ENCODE measurements at places on chromosomes 7 and 10.

DNA sequence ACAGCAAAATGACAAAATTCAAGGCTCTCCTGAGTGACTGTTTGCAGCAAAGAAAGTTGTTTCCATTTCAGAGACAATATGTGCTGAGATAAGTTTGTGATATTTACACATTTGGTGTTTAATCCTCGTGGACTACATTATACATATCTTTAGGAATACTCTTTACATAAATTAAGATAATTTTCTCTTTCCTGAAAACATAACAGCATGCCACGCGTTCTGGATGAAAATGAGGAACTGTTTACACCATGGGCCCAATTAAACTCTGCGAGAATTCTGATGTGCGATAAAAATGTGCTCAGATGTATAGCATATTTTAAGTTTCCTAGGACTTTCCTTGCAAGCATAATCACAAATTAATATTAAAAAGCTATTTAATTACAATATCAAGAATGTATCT is 26.4 kb downstream of the PTPRE start:
- no peak for DNase-seq

- DNase-seq: peak; percentile 55
Measured at GRCh38 chr7:21945454-21946221, at the start of gene CDCA7L. TSS of gene CDCA7L (minus strand) at chr7:21945899. CDS start at chr7:21945804, 95 bp downstream.

- no peak for DNase-seq
Measured at GRCh38 chr10:82981137-82981723, 1106.2 kb downstream of the NRG3 start.

GRCh38 chr10:20957744-20958143 is 60.6 kb upstream of the NEBL start:
- no peak for DNase-seq

DNA sequence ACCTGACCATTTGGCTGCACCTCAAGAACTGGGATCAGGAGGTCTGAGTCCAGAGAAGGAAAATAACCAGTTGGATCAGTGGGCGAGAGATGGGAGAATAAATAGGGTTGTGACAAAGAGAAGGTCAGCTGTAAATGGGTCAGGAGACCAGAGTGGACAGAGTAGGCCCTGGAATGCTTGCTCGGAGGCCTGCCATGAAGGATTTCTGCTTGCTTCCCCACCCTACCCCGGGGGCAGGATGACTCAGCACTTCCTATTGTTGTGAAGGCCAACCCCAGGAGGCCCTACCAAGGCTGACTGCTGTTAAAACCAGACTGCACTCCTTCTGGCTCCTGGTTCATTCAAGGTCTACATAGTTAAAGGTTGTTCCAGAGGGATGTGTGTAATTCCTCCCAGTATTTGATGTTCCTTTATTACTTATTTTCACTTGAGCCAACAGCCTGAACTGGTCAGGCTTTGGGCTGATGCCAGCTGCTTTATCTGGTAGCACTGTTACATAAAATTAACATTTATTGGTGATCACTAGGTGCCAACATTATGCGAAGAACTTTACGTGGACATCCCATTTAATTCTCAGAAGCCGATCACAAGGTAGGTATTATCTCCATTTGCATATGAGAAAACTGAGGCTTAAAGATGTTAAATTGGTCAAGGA is 27.3 kb upstream of the IFRD1 start:
- peak; percentile 1 for DNase-seq

DNA sequence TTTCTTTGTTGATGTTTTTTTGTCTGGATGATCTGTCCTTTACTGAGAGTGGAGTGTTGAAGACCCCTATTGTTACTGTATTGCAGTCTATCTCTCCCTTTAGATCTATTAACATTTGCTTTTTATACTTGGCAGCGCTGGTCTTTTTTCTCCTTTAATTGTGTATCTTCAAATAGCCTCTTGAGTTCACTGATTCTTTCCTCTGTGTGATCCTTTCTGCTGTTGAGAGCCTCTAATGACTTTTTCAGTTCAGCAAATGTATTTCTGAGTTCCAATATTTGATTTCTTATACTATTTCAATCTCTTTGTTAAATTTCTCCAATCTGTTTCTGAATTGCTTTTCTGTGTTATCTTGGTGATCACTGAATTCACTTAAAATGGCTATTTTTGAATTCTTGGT is 15.4 kb downstream of the R3HCC1L start:
- no peak for DNase-seq

GRCh38 chr10:48336978-48337599 is 30.6 kb downstream of the MAPK8 start:
- no peak for DNase-seq

DNA sequence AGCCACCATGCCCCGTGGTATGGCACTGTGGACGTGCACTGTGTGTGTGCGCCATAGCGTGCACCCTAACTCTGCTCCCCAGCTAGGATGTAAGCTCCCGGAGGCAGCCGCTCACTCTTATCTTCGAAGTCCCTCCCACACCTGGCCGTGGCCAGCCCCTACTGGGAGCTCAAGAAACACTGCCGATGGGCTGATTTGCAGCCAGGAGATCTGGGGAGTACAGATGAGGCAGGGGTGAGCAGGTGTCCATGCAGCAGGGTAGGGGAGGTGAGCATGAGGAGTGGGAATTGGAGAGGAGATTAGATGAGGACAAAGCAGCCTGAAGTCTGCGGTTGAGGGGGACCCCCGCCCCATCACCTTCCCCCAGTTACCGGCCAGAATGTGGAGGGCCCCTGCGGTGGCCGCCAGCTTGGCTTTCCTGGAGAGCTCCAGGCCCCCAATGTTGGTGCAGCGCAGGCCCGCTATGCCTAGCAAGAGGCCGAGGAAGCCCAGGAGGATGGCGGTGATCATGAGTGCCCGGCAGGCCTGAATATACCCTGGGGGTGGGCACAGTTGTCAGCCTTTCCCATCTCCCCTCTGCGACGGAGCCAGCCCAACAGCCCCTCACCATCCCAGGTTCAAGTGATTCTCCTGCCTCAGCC is 3.6 kb downstream of the CLDN15 start:
- DNase-seq: no peak

- no peak for DNase-seq
Measured at GRCh38 chr10:45442251-45442650, 68.2 kb downstream of the ALOX5 start.

DNA sequence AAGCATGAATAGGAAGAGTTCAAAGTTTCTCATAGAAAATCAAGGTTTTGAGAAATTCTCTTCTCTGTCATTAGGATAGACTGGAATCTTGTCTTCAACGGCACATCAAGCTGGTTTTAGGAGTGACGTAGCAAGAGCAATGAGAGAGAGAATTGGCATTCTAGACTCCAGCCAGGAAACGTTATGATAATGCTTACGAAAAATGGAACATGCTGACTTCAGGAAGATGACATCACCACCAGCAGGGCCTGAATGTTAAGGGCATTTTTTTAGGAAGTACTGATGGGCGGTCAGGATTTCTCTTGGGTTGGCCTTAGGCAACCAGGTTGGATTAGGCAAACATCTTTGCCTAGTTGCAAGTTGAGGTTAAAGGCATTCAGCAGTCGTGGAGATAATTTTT is 213.2 kb upstream of the CTBP2 start:
- no peak for DNase-seq

- DNase-seq: no peak
Measured at GRCh38 chr10:112826018-112826697, 123.9 kb upstream of the TCF7L2 start.

- DNase-seq: no peak
Measured at GRCh38 chr10:78551184-78552005, 517.4 kb upstream of the ZMIZ1 start.

GRCh38 chr10:50613150-50613549 is 10.6 kb downstream of the SGMS1 start:
- DNase-seq: no peak

DNA sequence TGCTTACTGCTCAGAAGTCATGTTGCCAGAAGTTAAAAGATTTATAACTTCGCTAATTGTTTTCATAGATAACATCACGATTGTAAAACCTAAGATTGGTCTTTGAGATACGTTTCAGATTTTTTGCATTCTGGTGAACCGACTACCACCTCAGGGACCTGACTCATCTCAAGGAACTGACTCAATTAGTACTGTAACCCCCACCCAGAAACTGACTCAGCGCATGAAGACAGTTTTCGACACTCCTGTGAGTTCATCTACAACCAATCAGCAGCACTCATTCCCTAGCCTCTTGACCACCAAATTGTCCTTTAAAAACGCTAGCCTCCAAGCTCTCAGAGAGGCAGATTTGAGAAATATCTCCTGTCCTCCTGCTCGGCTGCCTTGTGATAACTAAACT is 72.3 kb downstream of the ELMO1 start:
- DNase-seq: no peak

DNA sequence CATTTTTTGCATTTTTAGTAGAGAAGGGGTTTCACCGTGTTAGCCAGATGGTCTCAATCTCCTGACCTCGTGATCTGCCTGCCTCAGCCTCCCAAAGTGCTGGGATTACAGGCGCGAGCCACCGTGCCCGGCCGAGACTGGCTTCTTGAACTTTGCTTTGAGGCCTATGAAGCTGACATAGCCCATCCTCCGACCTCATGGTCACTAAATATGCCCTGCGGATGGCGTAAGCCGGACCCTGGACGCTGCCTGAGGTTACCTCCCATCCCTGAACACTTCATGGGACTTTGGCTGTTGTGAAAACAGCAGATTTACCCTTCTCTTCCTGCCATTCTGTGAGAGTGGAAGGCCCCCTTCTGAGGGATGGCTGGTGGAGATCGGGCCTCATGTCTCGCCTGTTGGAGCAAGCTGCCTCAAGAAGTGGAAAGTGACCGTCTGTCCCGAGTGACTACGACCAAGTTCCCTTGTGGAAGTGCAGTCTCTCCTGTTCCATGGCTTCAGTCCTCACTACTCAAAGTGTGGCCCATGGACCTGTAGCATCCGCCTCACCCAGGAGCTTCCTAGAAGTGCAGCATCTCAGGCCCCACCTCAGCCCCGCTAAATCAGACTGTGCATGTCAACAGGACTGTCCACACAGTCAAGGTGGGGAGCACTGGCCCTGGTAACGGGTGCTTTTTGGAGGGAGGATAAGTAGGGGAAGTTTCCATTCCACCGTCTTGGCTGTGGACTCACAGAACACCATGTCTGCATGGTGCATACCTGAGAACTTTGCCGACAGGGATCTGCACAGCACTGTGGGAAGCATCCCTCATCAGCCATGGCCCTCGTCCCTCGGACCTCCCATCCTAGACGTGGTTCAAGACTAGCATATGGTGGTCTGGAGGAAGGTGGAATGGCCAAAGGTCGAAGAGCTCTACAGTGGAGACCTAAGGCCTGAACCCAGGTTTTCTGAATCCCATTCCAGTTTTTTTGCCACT is 210.5 kb upstream of the SHH start:
- no peak for DNase-seq

DNA sequence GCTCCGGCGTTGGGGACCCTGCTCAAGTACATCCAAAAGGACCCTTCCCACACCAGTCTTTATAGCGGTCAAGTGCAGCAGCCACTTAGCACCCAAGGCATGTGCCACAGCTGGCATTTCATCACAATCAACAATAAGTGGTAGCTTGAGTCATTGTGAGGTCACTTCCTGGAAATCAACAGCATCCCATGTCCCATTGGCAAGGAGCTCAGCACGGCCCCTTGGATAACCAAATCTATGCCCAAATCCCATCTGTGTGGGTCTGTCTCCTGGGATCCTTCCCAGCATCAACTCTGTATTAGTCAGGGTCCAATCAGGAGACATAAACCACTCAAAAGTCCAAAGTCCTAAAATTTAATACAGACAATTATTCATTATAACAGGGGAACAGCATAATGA is 27.1 kb downstream of the MDH2 start:
- DNase-seq: no peak

GRCh38 chr7:100612730-100613390 is 520 bp downstream of the MOSPD3 start:
- DNase-seq: no peak

DNA sequence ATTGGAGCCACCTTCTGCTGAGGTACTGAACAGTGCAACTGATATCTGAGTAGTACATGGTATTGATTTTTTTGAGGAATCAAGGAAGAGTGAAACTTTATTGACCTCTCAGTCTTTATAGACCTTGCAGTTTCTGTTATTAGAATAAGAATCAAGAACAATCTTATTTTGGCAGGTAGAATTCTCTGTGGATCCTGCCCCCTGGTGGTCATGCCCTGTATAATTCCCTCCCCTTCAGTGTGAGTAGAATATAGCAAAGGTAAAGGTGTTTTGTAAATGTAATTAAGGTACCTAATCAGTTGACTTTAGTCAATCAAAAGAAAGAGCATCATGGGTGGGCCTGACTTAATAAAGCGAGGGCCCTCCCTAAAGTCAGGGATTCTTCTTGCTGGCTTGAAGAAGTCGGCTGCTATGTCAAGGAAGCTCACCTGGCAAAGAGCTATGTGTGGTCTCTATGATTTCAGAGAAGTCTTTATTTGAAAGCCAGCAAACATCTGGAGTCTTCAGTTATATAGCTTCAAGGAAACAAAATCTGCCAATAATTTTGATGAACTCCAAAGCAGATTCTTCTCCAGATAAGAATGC is 142.8 kb downstream of the LSM5 start:
- no peak for DNase-seq

DNA sequence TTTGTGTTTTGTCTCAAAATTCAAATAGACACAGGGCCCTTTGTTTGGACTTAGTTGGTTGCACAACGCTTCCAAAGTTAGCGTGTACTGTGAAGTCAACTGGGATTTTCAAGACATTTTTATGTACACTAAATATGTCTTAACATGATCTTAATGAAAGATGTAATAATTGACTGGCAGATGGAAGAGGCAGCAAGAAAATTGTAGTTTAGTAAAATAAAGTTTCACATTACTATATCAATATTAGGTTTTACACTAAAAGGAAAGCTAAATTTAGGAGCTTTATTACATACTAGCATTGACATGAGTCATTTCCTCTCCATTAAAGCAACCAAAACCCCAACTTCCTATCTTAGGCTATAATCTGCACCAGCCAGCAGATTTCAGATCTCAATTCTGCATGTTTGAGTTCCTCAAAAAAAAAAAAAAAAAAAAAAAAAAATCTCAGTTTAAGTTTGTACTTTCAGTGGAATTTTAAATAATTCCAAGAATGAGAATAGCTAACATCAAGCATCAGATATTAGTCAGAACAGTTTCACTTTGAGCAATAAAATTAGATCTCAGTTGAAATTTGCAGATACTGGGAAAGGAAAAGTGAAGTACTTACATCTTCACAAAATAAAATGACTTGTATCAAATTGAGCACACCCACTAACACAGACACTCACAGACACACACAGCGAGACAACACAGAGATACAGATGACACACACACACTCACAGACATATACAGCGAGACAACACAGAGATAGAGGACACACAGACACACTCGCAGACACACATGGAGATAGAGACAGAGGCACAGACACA is 346.6 kb upstream of the KLF6 start:
- DNase-seq: no peak

- no peak for DNase-seq
Measured at GRCh38 chr10:115939101-115939854, 333.7 kb downstream of the GFRA1 start.

Data from stimulated activated CD8-positive, alpha-beta memory T cell treated with anti-CD3 and anti-CD28 coated beads, Interleukin-4, amount 100 ng/mL, for 24 hours (primary cell).